ENCODE measurements at places on chromosomes 1 and 21.
A peak's percentile ranks its signal among the peaks of the same experiment; 100 is the strongest.

- no peak for DNase-seq
Observed at GRCh38 chr1:232863544-232864275, 58.5 kb downstream of the MAP10 start.

DNA sequence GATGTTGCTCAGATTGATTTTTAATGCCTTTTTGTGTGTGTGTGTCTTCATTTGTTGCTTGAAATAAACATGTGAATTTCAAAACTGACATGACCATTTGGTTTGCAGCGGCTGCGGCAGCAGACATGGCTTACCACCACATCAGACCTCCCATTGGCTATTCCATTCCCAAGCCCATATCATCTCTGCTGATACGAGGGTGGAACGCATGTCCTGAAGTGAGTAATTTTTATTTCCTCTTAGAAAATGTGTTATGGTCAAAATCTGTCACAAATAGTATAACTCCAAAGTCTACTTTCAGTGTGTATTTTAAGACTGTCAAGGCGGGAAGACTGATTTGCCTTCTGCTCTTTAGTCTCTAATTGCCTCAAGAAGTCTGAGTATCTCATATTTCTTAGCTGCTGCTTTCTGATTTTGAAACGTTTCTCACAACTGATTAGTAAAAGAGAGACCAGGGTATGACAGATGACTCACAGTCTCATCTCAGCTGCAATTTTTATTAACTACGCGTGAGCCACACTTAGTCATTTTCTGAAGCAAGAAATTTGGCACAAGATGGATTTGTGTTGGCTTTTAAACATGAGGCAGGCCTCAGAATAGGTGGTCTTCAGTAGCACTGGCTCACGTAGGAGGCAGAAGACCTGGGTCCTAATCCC is 49.0 kb downstream of the LRRC53 start:
- no peak for DNase-seq

DNA sequence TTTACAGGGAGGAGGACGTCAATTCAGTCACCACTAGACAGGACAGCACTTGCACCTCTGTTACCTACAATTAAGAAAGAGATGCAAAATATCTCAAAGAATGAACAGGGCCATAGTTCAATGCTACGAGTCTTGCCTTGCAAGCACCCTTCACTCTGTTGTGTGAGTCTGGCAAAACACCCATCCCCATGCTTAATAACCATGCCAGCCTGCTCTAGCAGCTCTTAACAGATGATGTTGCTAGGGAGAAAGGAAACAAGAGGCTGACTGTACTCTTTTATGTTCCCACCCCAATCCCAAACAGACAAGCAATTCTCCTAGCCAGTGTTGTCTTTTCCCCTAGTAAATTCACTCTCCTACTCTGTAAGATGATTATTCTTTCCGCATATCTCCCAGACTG is 5.3 kb downstream of the CBR1 start:
- no peak for DNase-seq

GRCh38 chr1:83807821-83808220 is 191.1 kb downstream of the TTLL7 start:
- DNase-seq, result no peak

- peak; percentile 82 for DNase-seq
Observed at GRCh38 chr21:46184625-46185555, 631 bp upstream of the SPATC1L start.

DNA sequence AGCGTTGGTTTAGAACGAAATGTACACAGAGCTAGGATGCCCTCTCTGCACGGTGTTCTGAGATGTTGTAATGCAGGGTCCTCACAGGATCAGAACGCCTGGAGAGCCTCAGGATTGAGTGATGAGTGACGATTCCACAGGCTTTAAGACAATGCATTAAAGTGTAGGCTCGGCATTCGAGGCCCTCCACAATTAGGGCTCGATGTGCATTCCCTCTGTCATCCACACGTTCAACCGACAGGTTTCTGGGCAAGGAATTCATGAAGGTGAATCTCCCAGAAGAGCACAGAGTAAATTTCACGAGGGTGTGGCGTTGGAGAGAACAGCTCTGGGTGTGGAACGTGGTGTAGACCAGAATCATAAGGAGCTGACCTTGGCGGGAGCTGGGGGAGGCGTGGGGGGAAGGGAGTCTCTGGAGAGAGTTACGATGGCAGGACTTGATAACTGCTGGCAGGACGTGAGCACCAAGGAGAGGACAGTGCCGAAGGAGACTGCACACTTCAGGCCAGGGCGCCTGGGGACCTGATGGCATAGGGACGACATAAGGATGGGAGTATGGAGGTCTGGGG is 51.0 kb upstream of the EFHD2 start:
- no peak for DNase-seq

DNA sequence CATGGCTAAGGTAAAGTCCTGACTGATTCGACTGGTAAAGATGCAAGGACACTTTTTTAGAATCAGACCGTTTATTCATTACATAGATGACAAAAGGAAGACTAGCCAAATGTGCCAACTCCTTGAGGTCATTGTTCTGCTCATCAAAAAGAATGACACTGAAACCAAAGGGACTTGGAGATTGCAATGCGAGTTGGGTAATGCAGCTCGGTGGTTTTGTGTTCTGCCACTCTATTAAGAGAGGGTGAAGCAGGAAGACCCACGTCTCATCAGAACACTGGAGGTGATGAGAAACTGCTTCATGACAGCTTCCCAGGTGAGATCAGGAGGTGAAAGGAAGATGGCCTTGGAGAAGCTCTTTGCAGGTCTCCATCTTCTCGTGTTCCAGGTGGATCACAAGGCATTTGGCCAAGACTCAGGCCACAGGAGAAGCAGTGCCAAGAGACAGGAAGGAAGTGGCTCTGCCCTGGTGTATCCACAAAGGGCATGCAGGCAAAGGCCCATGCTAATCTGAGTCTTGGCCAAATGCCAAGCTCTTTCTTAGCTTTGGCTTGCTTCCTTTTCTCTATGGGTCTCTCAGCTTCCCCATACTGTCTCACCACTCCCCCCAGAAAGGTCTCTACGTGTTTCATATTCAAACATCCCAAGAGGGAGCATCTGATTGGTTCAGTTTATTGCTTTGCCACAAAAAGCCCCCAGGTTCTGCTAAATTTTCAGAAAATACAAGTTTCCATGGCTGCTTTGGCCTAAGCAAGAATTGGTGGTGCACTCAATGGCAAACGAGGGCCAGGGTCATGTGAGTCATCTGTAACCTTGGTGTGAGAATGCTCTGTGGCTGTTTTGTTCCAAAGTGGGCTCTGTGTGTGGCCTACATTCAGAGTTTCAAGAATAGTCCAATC is 5.7 kb upstream of the CCT8 start:
- DNase-seq, result peak; percentile 50

All from stimulated activated CD4-positive, alpha-beta T cell treated with anti-CD3 and anti-CD28 coated beads, Interleukin-15, amount 100 ng/mL, for 24 hours (primary cell).